AG09319 (cell line): ENCODE measurements at places on chromosomes 13 and 19.

DNA sequence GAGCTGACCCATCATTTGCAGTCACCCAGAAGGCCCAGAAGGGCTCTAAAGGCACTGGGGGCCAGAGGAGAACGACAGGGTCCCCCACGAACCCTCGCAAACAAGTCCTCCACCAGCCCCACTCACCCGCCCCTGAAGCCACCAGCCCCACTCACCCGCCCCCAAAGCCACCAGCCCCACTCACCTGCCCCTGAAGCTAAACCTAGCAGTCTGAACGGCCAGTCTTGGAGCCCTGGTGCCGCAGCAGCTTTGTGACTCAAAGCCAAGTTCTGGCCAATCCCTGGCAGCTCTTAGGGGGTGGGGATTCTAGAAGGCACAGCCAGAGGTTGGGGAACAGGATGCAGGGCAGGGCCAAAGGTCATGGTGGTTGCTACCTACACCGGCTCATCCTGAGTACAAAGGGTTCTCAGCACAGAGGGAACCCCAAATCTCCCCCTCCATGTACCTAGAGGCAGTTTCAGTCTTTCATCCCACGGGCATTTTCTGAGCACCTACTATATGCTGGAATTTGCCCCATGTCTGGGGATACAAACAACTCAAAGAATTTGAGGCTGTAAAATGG, at the start of gene IQCN:
TSS of gene IQCN (minus strand) at position 234 of the 562 bp plus-strand sequence. CDS start 4,974 bp downstream, outside the sequence.
- DNase-seq, result no peak

DNA sequence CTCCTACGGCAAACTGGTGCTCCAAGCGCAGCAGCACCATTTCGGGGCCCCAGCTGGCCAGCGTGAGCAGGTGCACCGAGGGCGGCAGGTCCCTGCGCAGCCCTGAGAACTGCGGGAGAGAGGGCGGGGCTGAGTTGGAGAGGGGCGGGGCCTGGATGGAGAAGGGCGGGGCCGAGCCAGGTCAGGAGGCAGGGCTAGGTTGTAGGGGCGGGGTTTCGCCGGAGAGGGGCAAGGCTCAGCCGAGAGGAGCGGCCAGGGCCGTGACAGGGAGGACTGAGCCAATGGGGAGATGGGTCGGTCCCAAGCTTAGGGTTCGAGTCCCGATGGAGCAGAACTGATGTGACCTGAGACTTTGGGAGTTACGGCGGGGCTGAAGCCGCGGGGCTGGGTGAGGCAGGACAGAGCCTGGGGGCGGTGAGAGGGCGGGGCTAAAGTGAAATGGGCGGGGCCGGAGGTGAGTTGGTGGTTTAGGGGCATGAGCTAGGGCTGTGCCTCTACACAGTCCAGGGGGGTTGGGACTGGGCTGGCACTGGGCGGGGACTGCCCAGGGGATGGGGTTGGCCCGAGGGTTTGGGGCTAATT, 19.0 kb downstream of the MAN2B1 start:
- no peak for DNase-seq

DNA sequence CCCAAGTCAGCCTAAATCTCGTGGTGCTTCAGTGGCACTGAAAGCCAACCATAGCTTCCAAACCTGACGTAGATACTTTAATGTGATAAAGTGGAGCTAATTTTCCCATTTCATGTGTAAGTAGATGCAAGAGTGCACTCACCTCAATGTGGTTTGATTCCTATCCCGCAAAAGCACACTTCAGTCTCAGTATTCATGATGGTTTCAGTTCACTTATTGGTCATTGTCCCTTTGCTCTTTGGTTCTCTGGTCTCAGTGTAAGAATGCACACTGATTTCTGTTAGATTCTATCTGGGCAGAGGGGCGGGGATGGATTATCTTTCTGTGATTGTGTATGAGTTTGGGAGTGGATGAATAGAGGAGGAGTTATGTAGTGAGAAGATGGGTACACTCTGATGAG, 340.6 kb downstream of the KCNRG start:
- DNase-seq, result no peak

GRCh38 chr19:38545596-38545995, 72.2 kb downstream of the MAP4K1 start:
- no peak for DNase-seq

GRCh38 chr19:7426986-7427385, 61.8 kb downstream of the PEX11G start:
- DNase-seq, result no peak

DNA sequence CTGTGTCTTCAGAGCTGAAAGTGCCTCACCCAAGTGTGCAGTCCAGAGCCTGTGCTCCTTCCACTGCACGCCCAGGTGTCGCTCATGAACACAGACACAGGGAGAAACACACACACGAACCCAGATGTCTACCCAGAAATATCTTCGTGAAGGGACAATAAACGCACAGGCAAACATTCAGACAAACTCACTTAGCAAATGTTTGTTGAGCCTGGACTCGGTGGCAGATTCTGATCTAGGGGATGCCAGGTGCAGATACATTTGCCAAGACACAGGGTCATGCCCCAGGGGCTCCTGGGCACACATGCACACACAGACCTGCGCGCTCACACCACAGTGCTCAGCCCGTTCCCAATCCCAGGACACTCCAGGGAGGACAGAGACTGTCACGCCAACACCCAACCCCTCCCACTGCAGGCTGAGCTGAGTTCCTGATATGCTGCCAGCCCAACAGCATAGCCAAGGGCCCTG, 31.9 kb downstream of the SCGB2B2 start:
- no peak for DNase-seq

- no peak for DNase-seq
Measured at GRCh38 chr13:33123066-33123859, 107.0 kb downstream of the KL start.
